Activated B cell treated with CpG ODN at 0.5 μM for 24 hours (primary cell): ENCODE measurements at places on chromosomes 16 and 17. TPM values are rescaled to one million over a fixed set of nuclear protein-coding genes. Genes with fewer than 3 reads are reported as not detected.

C16orf86 gene
- 2.4 and 4.6 TPM in 2 replicates for total RNA-seq

SCARF1 gene
- total RNA-seq: 6.6 and 8.0 TPM in 2 replicates

C17orf78 gene
- not detected in 2 replicates for total RNA-seq

MYH2 gene
- total RNA-seq: not detected in 2 replicates

SPIRE2 gene
- total RNA-seq: 0.46 and 1.2 TPM in 2 replicates

NUPR1 gene
- total RNA-seq: not detected in 2 replicates

MEFV gene
- not detected in 2 replicates for total RNA-seq

CHST4 gene
- not detected in 2 replicates for total RNA-seq

PPP1R9B gene
- 300 and 313 TPM in 2 replicates for total RNA-seq

SDR42E2 gene
- total RNA-seq: 0.18 and 0.22 TPM in 2 replicates

IKZF3 gene
- total RNA-seq: 208 and 220 TPM in 2 replicates

HSPB9 gene
- not detected in 2 replicates for total RNA-seq

HNF1B gene
- 36.3 and 40.0 TPM in 2 replicates for total RNA-seq

EFNB3 gene
- not detected in 2 replicates for total RNA-seq

DRC3 gene
- total RNA-seq: not detected in 2 replicates

STX8 gene
- total RNA-seq: 66.9 and 71.7 TPM in 2 replicates

CHRNE gene
- total RNA-seq: 0.38 and 0.66 TPM in 2 replicates

GP1BA gene
- total RNA-seq: not detected in 2 replicates

KRT33B gene
- total RNA-seq: not detected in 2 replicates

ARL16 gene
- 30.7 and 33.3 TPM in 2 replicates for total RNA-seq

CBFA2T3 gene
- total RNA-seq: 50.8 and 63.3 TPM in 2 replicates

MGAT5B gene
- total RNA-seq: 5.6 and 7.4 TPM in 2 replicates

NTN1 gene
- total RNA-seq: 1.0 and 1.1 TPM in 2 replicates

AGRP gene
- total RNA-seq: not detected in 2 replicates

ZFHX3 gene
- 9.2 and 9.6 TPM in 2 replicates for total RNA-seq

PGS1 gene
- total RNA-seq: 55.2 and 76.1 TPM in 2 replicates

TSC2 gene
- 130 and 139 TPM in 2 replicates for total RNA-seq

GPRC5C gene
- 14.0 and 17.0 TPM in 2 replicates for total RNA-seq

SLC38A8 gene
- total RNA-seq: not detected in 2 replicates

SLC22A31 gene
- total RNA-seq: not detected in 2 replicates

KRTAP2-2 gene
- total RNA-seq: not detected in 2 replicates

PIMREG gene
- total RNA-seq: 0.27 and 0.69 TPM in 2 replicates

NPW gene
- 1.5 and 1.7 TPM in 2 replicates for total RNA-seq

CA4 gene
- total RNA-seq: not detected in 2 replicates

NEURL4 gene
- 52.8 and 60.1 TPM in 2 replicates for total RNA-seq

RNF222 gene
- not detected in 2 replicates for total RNA-seq

ATP6V0C gene
- 74.9 and 91.4 TPM in 2 replicates for total RNA-seq

MARCHF10 gene
- total RNA-seq: not detected in 2 replicates

TP53TG3F gene
- total RNA-seq: not detected in 2 replicates

NOXO1 gene
- 0.37 and 0.73 TPM in 2 replicates for total RNA-seq

TEKT5 gene
- not detected in 2 replicates for total RNA-seq

ITGB4 gene
- total RNA-seq: 2.1 and 2.2 TPM in 2 replicates

ABCC3 gene
- total RNA-seq: 0.20 and 0.88 TPM in 2 replicates

SMG6 gene
- 22.0 and 30.5 TPM in 2 replicates for total RNA-seq

MGRN1 gene
- total RNA-seq: 69.6 and 88.6 TPM in 2 replicates

XAF1 gene
- total RNA-seq: 50.4 and 62.5 TPM in 2 replicates

MYOCD gene
- 8.0 and 8.7 TPM in 2 replicates for total RNA-seq

CDH8 gene
- total RNA-seq: 0.59 and 0.69 TPM in 2 replicates

CRYBA1 gene
- not detected in 2 replicates for total RNA-seq

CAMTA2 gene
- 45.9 and 57.9 TPM in 2 replicates for total RNA-seq

FAM20A gene
- total RNA-seq: not detected in 2 replicates

EXOC3L1 gene
- total RNA-seq: not detected in 2 replicates

TPSG1 gene
- not detected in 2 replicates for total RNA-seq

SULT1A4 gene
- 2.1 and 4.3 TPM in 2 replicates for total RNA-seq

CDH5 gene
- not detected in 2 replicates for total RNA-seq

KRTAP3-1 gene
- not detected in 2 replicates for total RNA-seq

KCNG4 gene
- not detected in 2 replicates for total RNA-seq

SOCS1 gene
- total RNA-seq: 68.6 and 76.2 TPM in 2 replicates

MEOX1 gene
- not detected in 2 replicates for total RNA-seq

MTHFSD gene
- total RNA-seq: 27.9 and 35.0 TPM in 2 replicates
